Omental fat pad (tissue), 4 donors: ENCODE measurements at places on chromosomes 4 and X.

GRCh38 chrX:15206306-15206705, 63.6 kb downstream of the ASB9 start:
- DNase-seq = no peak

- DNase-seq = no peak
Observed at GRCh38 chr4:44056721-44057151, 391.9 kb downstream of the KCTD8 start.

DNA sequence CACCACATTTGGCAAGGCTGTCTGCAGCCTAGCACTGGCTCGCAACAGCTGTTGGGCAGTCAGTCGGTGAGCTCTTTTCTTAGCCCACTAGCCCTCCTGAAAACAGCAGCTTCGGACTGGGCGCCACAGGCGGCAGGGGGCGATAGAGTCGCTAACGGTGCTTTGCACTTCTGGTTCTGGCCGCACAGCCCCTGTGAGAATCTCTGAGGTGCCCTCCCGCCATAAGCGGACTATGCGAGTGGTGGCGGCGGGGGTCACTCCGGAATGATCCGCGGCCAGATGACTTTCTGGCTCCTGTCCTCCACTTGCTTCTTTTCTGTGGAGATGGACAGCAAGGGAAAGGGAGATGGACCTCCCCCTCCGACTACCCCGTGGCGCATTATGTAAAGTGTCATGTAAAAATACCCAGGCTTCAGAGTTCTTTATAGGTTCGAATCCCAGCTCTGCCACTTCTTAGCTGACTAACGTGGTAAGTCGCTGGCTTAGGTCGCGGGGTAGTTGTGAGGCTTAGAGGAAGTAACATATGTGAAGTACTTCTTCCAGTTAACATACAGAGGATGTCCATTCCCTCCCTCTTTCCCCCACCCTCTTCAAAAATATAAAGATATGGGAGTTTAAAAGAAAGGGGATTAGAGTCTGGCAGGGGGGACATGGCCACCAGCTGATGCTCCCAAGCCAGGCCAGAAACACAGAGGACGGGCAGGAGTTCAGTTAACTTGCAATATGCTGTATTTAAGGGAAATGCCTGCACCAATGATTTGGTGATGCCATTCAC, 11.0 kb downstream of the ARHGAP36 start:
- no peak for DNase-seq

- DNase-seq = no peak
Observed at GRCh38 chr4:39422247-39422646, 15.5 kb downstream of the KLB start.

GRCh38 chr4:24923550-24923949, 10.7 kb upstream of the CCDC149 start:
- no peak for DNase-seq

DNA sequence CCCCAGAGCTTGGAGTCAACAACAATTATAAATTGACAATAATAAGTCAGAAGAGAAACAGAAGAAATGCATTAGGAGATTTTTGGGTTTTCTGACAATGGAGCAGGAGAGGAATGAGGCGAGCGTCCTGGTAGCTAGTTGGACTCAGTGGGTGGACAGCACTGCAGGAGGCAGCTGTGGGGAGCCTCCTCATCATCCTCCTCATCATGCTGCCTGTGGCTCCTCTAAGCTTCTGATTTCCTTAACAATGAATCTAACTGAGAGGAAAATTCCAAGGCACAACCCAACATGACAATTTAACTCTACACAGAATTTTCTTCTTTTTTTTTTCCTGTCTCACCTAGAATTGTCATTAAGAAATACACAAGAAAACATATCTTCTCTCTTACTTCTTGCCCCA, 357.1 kb upstream of the NOCT start:
- DNase-seq = no peak

GRCh38 chr4:124907881-124908280, 195.3 kb upstream of the ANKRD50 start:
- no peak for DNase-seq

- DNase-seq = no peak
Observed at GRCh38 chr4:17027495-17027894, 129.1 kb upstream of the LDB2 start.

- DNase-seq = no peak
Observed at GRCh38 chr4:144557404-144557803, 88.6 kb upstream of the HHIP start.
